ENCODE measurements at places on chromosomes 12 and 14.

DNA sequence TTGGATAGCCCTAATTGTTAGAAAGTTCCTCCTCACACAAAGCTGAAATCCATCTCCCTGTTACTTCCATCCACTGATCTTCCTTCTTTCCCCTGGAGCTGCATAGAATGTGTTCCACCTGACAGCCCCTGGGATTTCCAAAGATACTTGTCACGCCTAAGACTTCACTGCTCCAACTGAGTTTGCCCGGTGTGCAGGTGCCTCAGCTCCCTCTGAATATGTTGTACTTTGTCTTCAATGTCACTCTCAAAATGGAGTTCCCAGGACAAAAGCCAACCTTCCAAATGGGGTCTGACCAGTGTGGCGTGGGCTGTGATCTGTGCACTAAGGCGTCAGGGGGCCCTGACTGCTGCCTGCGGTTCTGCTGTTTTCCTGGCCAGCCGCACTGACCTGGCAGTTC, 42.8 kb downstream of the CACNA2D4 start:
- DNase-seq, result no peak

GRCh38 chr14:104130974-104131651, 7.3 kb upstream of the KIF26A start:
- DNase-seq, result no peak

- DNase-seq, result no peak
Measured at GRCh38 chr12:60174476-60174875, 578.6 kb downstream of the SLC16A7 start.

DNA sequence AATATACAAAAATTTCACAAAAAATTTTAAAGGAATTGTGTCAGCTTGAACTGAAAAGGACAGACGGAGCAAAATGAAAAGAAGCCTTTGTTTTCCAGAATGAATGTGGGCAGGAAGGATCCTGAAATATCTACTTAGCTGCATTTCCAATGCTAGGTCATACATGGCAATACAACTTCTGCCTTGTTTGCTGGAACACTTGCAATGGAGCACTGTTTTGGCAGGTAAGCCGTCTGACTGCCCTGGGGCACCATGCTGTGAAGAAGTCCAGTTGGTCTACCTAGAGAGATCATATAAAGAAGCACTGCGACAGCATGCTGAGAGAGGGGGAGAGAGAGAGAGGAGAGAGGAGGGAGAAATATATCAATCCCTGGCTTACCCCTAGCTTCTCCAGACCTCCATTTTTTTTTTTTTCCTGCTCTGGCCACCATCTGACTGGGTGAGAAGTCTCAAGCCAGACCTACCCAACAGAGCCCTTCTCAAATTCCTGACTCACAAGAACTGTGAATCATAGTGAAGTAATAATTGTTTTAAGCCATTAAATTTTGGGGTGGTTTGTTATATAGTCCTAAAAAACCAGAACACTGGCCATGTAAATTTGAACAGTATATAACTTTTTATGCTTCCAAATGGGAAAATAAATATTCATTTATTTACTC, 97.1 kb upstream of the PRICKLE1 start:
- no peak for DNase-seq

- DNase-seq, result no peak
Measured at GRCh38 chr12:3313675-3314663, 177.0 kb upstream of the PRMT8 start.

GRCh38 chr14:51092965-51093364, 1.9 kb downstream of the TRIM9 start:
- no peak for DNase-seq

- no peak for DNase-seq
Measured at GRCh38 chr14:83548061-83548839, 1981.7 kb upstream of the FLRT2 start.

- no peak for DNase-seq
Measured at GRCh38 chr12:51669996-51670395, 79.0 kb downstream of the SCN8A start.

- no peak for DNase-seq
Measured at GRCh38 chr12:52291267-52291935, at the start of gene KRT81. KRT81 (minus strand) TSS chr12:52291534; CDS start chr12:52291465, 69 bp downstream.

DNA sequence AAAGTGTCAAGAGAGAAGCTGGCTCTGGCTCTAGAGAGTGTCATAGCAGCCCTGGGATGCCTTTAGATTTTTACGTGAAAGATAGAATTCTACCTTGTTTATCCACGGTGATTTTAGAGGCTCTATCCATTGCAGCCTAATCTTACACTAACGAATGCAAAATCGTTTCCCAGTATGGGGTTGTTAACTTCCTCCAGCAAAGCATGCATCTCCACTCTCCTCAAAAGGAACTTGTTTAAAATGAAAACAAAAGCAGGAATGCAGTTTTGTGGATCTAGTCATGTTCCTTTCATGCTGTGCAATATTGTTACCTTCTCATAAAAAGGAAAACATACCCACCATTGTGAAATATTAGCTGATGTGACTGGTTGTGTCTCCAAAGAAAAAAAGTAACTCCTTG, 88.4 kb downstream of the ANO2 start:
- no peak for DNase-seq

GRCh38 chr12:49556391-49557186, 11.4 kb downstream of the MCRS1 start:
- DNase-seq, result no peak

DNA sequence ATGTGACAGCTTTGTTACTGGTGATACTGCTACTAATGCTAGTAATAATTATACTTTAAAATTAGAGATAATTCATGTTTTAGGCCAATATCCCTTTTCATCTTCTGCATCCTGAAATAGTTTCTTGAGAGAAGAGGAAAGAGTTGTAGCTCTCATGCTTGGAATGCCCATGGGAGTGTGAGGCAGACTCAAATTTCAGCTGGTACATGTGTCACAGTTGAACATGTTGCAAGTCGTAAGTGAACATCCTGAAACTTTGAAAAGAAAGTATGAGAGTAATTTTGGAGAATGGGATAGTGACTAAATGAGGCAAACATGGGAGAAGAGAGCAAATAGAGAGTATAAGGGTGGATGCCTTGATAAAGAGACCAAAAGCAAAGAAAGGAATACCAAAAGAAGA, 168.0 kb downstream of the TMTC3 start:
- no peak for DNase-seq

- DNase-seq, result no peak
Measured at GRCh38 chr12:68479896-68480291, 130.8 kb upstream of the RAP1B start.

- no peak for DNase-seq
Measured at GRCh38 chr12:90562671-90563070, 392.3 kb downstream of the CCER1 start.

DNA sequence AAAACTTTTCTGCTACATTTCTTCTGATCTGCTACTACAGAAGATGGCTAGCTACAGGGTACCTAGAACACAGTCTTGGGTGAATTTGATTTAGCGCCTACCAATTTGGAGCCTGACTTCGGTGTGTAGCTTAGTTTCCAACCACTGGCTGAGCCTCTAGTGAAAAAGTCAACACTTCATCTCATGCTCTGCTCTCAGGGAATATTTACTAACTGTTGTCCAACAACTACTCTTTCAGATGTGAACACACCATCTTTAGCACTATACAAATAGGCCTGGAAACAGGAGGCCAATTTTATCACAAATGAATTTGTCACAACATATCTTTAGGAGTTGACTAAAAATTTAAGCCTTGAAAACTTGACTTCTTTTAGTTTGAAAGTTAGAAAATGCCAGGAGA, 167.9 kb downstream of the NELL2 start:
- DNase-seq, result no peak

DNA sequence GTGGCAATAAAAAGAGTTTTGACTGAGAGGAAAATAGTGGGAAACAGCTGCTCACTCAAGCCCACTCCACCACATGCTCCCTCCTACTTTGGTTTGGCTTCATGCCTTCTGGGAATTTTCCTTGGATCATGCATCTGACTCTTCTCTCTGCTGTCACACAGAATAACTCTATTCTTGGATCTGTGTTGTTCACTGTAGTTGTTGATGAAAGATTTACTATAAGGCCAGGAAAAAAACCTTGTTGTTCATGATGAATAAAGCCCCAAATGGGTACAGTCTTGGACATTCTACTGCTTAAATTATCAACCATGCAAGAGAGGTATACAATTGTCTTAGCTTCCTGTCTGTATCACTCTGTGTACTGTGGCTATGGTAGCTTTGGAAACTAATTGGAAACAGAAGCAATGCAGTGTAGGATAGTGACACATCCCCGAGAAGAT, 70.5 kb downstream of the TMX1 start:
- no peak for DNase-seq

All from AG09319 (cell line).